Activated T-helper 2 cell treated with anti-CD3 and anti-CD28 coated beads, Interferon-gamma antibody, Interleukin-2, Interleukin-4, amounts not matched to agents 10 μg/mL and 5 μg/mL and 100 μg/mL, durations not matched to agents 14 hours and 24 hours and 36 hours (primary cell): ENCODE measurements at places on chromosomes 3 and 15. TPM values are rescaled to one million over a fixed set of nuclear protein-coding genes. Genes with fewer than 3 reads are reported as not detected.

TEX55 gene
- not detected in 2 replicates for total RNA-seq

PATL2 gene
- 15.3 and 16.9 TPM in 2 replicates for total RNA-seq

TAMM41 gene
- total RNA-seq, result 28.4 and 30.6 TPM in 2 replicates

CPLX3 gene
- 0.16 TPM in 1 of 2 replicates, not detected in the other for total RNA-seq

CERS3 gene
- total RNA-seq, result 0.09 TPM in 2 replicates

PLA2G4D gene
- total RNA-seq, result not detected in 2 replicates

ANKRD63 gene
- 0.41 and 0.48 TPM in 2 replicates for total RNA-seq

GRCh38 chr3:48546203-48546829, 10.3 kb downstream of the PFKFB4 start:
- no peak for DNase-seq

- no peak for DNase-seq
Measured at GRCh38 chr3:33194303-33194702, 24.3 kb downstream of the SUSD5 start.

DNA sequence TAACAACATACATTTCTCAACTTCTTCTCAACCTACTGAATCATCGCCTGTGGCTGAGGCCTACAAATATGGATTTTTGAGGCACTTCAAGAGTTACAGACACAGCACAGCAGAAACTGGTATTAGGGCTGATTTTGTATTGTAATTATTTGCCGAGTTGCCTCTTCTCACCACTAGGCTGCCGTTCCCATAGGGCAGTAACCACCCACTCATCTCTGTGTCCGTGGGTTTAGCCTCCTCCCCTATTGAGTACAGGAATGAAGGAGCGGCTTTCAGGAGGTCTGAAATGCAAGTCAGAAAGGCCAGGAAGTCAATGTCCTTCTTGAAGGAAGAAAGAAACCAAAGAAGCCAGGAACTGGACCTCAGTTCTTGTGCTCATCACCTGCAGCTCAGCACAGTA, 220.8 kb downstream of the MTHFS start:
- DNase-seq, result no peak

- DNase-seq, result no peak
Measured at GRCh38 chr3:156579427-156579851, 24.5 kb upstream of the SSR3 start.

DNA sequence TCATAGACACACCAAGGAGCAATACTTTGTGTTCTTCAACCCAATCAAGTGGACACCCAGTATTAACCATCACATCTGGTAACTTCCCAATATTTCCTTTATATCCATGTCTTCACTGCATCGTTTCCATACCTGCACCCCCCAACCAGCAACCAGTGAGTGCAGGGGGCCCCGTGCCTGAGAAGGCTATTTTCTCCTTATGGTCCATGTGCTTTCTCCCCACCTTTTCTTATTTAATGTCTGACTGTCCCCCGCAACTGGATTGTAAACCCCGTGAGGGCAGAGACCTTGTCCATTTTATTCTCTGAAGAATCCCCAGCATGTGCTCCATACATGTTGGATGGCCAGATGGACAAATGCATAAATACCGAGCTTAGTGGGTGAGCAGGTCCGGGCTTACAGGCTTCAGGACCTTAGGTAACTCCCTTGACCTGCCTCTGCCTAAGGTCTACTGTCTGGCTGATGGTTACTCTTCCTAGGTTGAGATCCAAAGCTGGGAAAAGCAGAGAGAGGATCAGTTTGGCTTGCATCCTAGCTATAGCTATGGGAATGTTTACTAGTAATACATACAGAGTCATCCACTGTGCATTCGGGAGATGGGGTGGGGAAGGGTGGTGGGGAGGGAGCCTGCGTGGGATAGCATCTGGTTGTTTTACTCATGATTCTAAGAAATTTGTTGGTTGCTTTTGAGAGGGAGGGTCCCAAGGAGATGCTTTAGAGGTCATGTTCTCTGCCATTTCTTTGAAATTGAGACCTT, 41.5 kb downstream of the PXYLP1 start:
- no peak for DNase-seq

GRCh38 chr3:47344971-47345370, 35.9 kb upstream of the PTPN23 start:
- DNase-seq, result no peak

DNA sequence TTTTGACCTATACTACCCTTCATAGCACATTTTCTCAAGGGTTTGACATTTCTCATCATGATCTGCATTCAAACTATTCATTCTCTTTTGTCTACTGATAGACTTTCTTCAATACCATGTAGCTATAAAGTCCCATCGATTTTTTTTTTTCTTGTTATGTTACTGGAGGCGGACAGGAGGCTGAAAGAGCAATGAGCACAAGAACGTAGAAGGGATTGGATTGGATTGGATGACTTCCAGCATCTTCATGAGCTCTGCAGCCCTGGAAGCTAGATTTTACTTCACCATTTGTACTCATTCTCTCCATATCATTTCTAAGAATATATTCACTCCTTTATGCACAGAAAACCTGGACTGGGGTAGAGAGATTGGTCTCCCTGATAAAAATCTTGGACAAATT, 43.2 kb downstream of the DUT start:
- no peak for DNase-seq

GRCh38 chr3:81530180-81530939, 231.1 kb downstream of the GBE1 start:
- no peak for DNase-seq

DNA sequence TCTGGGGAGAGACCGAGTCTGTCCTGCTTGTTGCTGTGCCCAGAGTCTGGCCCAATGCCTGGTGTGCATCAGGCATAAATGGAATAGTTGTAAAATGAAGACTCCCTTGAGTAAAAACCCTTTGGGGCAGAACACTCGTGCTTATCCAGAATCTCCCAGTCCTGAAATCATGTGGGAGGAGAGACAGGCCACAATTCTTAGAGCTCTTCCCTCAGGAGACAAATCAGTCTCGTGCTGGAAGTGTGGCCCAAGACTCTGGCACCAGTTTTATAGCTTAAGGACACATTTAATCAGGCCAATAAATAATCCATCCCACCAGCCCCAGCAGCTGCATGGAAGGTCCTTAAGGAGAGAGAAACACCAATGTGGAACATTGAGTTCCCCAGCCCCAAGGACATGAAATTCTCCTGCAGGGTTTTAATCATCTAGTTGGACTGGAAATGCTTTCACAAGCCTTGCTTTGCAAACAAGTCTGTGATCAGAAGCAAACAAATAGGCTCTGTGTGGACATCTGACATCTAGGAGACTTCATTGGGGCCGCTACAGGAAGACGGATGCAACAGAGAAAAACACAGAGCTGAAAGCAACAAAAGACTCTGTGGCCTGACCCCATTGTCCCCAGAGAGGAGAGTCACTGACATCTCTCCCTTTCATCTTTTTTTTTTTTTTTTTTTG, 70.4 kb downstream of the LSM3 start:
- DNase-seq, result no peak

DNA sequence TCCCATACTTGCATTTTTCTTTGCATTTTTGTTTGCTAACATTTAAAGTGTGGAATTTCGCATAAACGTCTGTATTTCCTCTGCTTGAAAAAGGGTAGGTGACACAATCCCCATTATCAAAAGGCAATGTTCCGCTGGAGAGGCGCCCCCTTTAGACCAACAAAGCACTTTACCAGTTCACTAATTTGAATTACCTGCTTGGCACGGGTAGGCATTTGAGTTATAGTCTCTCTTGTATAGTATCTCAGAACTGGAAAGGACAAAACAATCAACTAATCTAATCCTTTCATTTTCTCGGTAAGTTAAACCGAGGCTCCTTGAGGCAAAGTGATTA, 775 bp upstream of the CCDC39 start:
- no peak for DNase-seq

DNA sequence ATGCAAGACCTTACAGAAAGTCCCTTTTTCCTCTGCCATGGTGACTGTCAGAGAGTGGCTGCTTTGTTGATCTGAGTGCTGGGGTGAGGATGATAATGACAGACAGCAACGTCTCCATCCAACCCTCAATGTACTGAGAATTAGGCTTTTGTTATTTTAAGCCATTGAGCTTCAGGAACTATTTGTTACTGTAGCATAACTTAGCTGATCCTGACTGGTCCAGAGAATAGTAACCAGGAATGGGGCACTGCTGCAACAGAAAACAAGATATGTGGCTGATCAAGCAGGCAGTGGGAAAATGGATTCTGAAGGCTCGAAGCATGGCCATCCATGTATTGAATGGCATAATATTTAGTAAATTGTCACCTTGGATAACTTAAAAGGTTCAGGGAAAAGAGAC, 5.2 kb upstream of the KLF13 start:
- no peak for DNase-seq

DNA sequence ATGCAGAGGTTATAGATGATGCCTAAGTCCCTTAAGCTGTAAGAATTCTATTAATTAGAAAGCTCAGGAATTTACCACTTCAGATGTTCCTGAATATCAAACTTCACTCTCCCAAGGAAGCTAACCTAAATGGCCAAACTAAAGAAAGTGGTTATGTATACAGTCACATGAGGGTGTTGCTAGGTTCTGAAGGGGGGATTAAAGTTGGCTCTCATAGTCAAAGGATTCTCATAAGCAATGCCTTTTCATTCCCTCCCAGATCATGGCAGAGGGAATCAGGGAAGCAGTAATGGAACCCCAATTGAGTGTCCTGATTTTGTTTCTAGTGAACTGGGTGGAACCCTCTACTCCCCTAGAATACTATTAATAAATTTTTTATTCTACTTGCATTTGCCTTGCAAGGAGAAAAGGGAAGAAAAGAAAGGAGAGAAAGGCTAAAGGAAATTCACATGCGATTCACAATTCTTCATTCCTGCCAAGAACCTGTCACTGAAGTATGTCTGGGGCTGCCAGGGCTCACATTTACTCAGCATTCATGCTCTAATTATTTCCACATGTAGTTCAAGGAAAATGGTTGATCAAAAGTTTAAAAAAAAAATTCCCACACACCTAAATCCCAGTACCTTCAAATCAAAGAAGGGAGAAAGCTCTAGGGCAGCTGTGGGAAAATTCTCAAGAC, 25.1 kb downstream of the FSTL1 start:
- DNase-seq, result no peak

GRCh38 chr3:29705906-29706844, 425.3 kb downstream of the RBMS3 start:
- no peak for DNase-seq

DNA sequence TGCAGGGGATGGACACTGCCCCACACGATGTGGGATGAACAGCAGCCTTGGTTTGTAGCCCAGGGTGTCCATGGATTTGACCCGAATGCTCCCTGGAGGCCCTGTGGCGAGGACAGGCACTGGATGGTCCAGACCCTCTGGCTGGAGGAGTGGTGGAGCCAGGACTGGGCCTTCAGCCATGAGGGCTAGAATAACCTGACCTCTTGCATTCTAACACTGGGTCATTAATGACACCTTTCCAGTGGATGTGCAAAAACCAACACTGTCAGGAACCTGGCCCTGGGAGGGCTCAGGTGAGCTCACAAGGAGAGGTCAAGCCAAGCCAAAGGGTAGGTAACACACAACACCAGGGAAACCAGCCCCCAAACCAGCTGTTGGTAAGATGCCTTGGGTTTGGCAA, 51.4 kb downstream of the OXNAD1 start:
- no peak for DNase-seq
